ENCODE measurements at places on chromosomes 3 and 15.
A peak's percentile ranks its signal among the peaks of the same experiment; 100 is the strongest.

DNA sequence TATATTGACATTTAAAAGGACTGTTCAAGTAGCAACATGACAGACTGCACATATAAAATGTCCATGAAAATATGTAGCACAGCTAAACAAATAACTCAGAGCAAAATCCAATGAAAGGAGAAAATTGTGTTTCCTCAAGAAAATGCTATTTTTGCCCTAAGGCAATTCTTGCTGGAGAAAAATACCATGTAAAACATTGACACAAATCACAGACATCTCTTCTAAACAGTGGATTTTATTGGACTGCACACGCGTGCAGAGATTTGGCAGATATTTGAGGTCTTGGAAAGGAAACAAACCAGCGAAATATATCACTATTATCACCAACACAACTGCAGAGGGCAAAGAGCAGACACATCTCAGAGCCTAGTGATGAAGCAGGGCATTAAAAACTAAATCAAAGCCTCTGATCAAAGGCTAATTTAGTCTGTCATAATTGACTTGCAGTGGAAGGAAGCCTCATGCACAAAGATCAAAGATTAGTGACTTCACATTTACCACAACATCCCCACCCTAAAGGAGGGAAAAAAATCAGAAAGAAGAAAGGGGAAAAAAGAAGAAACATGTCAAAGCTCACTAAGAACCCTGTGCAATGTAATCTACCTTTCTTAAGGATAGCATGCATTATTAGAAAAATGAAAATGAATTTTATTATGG lies 52.4 kb downstream of the CHL1 start:
- DNase-seq, result no peak

- DNase-seq, result no peak
Measured at GRCh38 chr3:123155471-123156011, 46.2 kb upstream of the SEC22A start.

DNA sequence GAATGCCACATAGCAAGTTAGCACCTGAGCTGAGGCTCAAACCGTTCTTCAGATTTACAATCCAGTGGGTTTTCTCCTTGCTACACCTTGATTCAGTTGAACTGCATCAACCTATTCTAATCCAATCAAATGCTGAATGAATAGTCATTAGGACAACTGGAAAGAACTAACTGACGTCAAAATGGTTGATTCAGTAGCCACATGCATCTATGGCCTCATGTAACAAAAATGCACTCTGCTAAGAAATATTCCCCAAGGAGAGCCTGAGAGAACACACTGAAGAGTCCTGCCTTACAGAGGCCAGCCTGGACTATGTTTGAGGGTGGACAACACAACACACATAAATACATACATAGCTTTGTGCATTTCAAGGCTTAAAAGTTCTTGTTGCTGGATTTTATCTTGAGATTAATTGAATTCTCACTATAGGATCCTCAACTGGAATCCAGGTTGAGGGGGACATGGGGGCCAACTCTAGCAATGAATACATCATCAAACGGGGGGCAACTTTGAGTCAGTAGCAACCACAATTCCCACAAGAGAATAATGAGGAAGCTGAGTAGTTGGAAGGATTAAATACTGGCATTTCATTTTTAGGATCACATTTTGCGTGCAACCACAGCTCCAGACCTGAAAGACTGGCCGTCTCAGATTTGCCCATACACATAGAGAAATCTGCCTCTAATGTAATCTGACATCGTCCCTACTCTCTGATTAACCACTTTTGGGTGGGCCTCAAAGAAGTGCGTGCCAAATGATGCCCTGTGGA lies 280.2 kb upstream of the ICE2 start:
- peak; percentile 93 for DNase-seq

- DNase-seq, result no peak
Measured at GRCh38 chr3:9168241-9168741, 81.2 kb downstream of the SRGAP3 start.

DNA sequence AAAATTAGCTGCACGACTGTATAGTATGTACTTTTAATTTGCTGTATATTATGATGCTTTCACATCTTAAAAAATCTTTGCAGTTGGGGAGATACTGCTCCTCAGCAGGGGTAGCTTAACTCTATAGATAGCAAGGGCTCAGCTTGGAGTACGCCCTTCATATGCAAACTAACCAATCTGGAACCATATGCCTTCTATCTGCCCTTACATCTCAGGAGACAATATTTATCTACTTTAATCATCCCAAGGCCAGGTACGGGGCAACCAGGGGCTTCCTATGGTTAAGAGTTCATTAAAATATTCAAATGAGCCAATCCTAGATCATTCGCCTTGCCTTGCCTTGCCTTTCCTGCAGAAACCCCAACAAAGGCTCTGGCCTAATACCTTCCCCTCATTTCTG lies 204.1 kb upstream of the ZBTB20 start:
- DNase-seq, result no peak

DNA sequence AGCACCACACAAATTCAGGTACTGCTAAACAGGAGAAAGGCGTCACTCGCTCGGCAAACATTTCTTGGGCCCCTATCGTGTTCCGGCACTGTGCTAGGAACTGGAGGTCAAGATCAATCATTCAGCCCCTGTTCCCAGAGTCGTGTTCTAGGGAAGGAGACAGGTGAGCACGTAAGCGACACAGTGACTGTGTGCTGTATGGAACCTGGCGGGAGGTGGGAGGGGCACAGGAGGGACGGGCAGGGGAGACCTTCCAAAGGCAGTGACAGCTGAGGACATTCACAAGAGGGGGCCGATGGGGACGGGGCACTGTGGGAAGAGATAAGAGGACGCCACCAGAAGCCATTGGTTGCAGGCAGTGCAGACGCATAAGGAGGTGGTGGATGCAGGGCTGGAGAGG lies 32.2 kb downstream of the BDH1 start:
- no peak for DNase-seq

GRCh38 chr3:153038367-153038766 lies 123.7 kb upstream of the RAP2B start:
- DNase-seq, result no peak

- DNase-seq, result no peak
Measured at GRCh38 chr3:174710612-174711011, 148.5 kb upstream of the NAALADL2 start.

DNA sequence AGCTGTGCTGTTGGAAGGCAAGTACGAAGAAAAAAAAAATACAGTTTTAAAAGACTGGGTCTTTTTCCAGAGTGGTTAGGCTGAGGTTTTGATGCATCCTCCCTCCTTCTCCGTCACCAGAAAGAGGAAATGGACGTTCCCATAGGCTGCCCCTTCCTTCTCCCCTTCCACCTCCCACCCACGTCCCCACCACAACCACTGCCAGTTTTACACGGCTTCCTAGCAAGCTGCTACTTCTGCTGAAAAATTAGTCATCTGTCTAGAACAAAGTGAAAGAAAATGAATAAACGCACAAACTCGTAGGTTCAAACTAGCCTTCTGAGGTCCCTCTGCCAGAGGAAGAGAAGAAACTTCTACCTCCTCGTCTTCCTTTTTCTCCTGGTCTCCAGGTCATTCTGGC lies 71.6 kb upstream of the RPL35A start:
- no peak for DNase-seq

GRCh38 chr3:170753421-170754310 lies 116.3 kb downstream of the RPL22L1 start:
- no peak for DNase-seq

DNA sequence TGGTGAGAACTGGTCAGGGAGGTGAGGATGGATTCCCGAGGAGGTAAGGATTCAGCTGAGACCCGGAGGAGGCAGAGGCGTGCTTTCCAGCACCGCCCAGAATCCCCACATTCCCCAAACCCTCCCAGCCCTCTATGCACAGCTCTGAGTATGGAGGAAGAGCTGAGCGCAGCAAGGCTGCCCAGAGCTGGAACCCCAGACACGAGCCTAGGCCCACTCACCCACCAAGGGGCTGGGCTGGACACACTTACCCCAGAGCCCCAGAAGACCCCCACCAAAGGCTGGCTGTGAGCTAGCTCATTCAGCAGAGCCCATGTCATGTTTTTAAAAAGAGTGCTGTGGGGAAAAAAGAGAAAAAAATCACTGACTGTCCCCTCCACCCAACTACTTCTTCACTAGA lies 271.5 kb downstream of the XXYLT1 start:
- no peak for DNase-seq

DNA sequence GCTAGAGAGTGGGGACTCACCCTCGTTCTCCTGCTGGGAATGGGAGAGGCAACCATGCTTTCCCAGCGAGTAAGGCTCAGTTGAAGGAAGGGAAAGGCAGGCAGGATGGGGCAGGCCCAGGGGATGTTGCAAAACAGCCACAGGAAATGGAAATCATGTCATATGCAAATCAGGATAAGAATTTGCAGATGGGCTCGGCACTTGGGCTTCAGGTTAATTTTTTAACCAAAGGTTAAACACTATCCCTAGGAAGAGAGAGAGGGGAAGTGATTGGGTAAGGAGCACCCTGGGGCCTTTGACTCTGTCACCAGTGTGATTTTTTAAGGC lies 14.6 kb upstream of the PLA2G4E start:
- DNase-seq, result no peak

GRCh38 chr15:40923551-40923950 lies 5.6 kb upstream of the DLL4 start:
- DNase-seq, result no peak

GRCh38 chr3:182244222-182244971 lies 532.7 kb downstream of the SOX2 start:
- DNase-seq, result no peak

DNA sequence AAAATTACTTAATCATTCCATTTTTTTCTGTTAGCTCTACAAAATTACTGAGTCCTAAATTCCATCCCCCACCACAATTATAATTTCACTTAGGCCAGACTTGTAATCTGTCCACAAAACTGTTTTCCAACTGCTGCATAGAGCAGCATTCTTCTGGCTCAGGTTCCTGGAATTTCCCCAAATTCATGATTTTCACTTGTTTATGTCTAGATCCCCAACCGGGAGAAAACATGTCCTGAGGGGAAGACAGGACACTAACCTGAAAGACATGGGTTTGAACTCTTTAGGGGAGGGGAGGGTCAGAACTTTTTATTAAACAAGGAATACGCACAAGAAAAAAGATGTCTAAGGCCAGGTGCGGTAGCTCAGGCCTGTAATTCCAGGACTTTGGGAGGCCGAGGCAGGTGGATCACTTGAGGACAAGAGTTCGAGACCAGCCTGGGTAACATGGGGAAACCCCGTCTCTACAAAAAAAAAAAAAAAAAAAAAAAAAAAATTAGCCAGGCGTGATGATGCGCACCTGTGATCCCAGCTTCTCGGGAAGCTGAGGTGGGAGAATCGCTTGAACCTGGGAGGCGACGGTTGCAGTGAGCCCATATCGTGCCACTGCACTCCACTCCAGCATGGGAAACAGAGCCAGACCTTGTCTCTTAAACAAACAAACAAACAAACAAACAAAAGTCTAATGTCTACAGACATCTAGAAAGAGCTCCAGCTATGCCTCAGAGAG lies 1.5 kb downstream of the ETFA start:
- no peak for DNase-seq

GRCh38 chr15:31303726-31304648 lies 22.6 kb upstream of the KLF13 start:
- DNase-seq, result no peak

DNA sequence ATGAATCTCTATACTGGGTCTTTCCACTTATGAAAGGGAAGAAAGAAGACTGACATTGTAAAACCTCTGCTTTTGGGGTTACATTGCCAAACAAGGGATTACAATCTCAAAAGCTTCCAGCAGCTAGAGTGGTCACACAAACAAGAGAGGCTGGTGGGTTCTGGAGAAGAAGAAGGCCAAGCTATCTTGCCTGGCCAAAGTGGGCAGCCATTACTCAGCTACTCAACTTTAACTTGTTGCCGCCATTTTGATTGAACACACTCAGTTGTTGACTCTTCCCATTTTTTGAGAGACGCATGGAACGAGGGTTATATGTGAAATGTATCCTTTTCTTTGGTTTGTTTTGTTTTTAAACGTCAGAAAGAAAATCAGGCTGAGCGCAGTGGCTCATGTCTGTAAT lies 50.9 kb downstream of the BHLHE40 start:
- DNase-seq, result no peak

- no peak for DNase-seq
Measured at GRCh38 chr3:172279191-172279640, 169.0 kb downstream of the GHSR start.

DNA sequence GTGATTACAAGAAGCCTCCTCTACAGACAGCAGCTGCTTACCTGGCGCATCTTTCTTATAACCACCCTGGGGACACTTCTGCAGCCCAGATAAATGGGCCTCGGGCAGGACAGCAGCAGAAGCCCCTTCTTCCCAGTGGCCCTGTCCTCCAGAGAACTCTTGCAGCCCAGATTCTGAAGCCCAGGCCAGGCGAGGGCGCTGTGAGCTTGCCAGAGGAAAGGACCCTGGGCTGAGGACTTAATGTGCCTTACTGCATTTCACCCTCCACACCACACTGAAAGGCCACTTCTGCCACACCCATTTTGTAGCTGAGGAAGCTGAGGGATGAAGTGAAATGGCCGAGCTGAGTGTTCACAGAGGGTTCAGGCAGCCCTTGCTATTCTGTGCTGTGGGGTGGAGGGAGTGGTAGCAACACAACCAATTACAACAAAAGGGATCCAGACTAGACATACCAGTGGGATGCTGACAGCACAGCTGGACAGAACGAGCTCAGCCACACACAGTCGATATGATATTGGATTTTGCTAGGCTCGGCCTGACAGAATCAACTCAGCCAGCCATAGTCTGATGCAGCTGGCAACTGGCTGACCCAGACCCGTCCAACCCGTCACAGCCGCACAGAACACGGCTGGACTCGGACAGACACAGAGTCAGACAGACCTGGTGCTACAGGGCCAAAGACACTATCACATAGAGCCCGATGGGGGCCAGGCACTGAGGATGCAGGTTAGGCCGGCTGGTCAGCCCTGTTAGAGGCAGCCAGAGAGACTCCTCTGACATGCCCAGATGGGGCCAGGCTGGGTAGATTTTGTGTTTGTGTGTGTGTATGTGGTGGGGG lies 7.3 kb downstream of the ACOX2 start:
- DNase-seq, result no peak

DNA sequence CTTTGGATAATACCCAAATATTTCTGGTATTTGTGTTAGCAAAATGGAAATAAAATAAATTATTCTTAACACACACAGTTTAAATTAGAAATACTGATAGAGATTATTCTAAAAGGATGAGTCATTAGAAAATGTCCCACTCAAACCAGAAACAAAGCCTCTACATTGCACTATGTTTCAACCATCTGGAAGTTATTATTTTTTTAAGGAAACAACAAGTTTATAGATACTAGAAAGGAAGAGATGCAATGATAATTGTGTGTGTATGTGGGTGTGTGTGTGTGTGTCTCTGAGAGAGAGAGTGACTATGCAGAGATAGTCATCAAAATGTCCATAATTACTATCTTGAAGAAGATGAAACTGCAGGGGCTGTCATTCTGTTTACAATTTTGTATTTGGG lies 1340.5 kb downstream of the ROBO1 start:
- DNase-seq, result no peak
